ENCODE measurements at places on chromosomes 11 and 22.

GRCh38 chr11:83611600-83611999 lies 325.4 kb upstream of the CCDC90B start:
- DNase-seq = no peak

- no peak for DNase-seq
Measured at GRCh38 chr22:44544816-44545433, 46.9 kb upstream of the RTL6 start.

- no peak for DNase-seq
Measured at GRCh38 chr11:126669416-126669815, 313.9 kb downstream of the ST3GAL4 start.

DNA sequence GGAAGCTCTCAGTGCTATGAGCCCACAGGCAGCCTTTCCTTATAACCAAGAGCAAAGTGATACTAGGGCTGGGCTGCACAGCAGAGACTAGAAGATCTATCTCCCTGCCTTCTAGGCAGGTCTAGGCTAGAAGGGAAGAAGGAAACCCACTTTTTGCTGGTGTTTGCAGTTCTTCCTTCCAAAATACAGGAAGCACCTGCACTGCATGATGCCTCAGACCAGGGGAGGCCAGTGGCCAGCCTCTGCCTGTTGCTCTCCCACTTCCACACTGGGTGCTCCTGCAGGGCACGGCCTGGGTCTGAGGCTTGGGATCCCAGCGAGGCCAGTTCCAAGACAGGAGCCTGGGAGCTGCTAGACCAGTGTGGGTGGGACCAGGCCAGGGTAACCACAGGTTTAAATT lies 6.0 kb upstream of the UCP3 start:
- no peak for DNase-seq

DNA sequence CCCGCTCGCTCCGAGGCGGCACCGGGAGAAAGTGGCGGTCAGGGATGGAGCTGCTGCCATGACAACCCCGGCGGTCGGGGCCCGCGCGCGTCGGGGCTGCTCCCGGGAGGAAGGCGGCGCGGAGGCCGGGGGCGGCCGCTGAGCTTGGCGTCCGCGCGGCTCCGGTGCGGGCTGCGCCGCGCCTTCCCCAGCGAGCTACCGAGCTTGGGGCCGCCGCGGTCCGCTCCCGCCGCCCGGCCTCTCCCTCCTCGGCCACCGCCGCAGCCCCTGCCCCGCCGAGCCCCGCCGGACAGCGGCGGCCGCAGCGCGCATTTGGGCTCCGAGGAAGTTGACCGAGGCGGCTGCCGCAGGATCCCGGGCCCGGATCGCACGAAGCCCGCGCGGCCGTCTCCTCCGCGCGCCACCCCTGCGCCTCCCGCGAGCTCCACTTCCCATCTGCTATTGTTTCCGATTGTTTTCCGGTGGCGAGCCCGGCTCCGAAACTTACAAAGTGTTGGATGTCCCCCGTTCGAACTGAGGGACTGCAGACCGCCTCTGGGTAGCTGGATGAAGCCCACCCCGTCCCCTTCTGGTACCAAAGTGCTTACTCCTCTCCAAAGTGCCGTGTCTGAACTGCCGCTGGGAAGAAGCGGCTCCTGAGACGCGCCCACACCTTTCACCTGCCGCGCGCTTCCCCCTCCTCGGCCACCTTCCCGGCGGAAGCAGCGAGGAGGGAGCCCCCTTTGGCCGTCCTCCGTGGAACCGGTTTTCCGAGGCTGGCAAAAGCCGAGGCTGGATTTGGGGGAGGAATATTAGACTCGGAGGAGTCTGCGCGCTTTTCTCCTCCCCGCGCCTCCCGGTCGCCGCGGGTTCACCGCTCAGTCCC lies 540.3 kb downstream of the NTM start:
- DNase-seq = no peak

GRCh38 chr11:30653606-30654005 lies 67.5 kb upstream of the MPPED2 start:
- no peak for DNase-seq

DNA sequence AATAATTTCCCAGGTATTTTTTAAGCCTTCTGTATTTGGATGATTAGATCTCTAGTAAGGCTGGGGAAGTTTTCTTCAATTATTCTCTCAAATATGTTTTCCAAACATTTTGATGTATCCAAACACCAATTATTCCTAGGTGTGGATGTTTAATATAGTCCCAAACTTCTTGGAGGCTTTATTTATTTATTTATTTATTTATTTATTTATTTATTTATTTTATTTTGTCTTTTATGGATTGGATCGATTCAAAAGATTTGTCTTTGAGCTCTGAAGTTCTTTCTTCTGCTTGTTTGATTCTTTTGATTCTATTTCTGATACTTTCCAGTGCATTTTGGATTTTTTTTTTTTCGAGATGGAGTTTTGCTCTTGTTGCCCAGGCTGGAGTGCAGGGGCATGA lies 2267.9 kb upstream of the RAG2 start:
- no peak for DNase-seq

- no peak for DNase-seq
Measured at GRCh38 chr11:80462211-80462610, 1021.4 kb upstream of the TENM4 start.

DNA sequence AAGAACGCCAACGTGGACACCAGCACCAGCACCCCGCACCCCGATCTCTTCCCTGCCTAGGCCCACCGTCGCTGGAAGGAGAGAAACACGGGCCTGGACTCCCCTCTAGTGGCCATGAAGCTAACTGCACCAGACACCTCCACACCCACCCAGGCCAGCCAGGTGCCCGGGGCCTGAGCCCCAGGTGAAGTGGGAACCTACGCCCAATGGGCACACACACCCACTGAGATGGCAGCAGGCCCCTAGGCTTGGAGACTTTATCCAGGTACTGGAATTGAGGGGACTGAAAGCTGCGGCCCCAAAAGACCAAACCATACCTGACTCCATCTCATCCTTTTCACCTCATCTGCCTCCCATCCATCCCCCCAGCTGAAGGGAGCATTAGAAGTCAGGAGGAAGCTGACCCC lies 81.0 kb downstream of the BUD13 start:
- DNase-seq = peak; percentile 64

GRCh38 chr22:46001426-46002106 lies 24.6 kb upstream of the WNT7B start:
- no peak for DNase-seq

DNA sequence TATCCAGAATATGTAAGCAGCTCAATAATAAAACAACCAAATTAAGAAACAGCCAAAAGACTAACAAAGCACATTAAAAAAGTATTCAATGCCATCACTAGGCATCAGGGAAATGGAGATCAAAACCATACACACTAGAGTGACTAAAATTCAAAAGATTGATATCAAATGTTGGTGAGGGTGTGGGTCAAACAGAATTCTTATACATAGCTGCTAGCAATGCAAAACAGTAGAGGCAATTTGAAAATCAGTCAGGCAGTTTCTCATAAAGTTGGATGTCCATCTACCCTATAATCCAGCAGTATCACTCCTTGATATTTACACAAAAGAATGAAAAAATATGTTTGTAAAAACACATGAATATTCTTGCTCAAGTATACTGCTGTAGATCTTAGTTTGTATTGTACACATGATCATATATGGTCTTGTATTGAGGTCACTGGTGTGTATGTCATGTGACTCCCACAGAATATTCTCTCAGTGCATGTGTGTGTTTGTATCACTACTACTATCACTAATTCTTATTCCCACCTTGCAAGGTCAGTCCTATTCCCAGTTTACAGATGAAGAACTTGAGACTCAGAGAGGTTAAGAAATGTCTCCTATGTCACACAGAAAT lies 54.9 kb downstream of the SLC5A1 start:
- no peak for DNase-seq

DNA sequence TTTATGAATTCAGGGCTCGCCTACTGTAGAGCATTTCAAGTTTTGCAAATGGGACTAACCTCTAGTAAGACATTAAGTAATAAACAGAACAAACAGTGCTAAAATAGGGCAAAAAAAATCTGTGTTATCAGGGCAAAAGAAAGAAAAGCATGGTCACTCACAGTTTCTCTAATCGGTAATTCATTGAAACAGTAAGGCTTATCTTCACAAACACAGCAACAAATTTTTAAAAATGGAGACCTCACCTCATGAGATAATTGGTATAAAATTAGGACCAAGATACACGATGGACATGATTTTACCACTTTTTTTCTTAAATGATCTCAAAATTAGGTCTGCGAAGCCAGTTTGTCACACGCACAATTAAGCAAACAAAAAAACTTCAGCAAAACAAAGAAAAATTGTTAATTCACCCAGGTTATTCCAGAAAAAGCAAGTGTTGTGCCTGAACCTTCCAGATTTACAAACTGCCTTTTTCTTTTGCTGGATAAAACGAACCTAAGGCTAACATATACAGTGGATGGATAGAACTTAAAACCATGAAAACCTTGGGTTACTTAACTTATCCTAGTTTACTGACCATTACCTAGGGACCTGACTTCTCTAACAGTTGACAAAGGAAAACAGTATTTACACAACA lies 1.4 kb downstream of the TMEM123 start:
- DNase-seq = no peak

DNA sequence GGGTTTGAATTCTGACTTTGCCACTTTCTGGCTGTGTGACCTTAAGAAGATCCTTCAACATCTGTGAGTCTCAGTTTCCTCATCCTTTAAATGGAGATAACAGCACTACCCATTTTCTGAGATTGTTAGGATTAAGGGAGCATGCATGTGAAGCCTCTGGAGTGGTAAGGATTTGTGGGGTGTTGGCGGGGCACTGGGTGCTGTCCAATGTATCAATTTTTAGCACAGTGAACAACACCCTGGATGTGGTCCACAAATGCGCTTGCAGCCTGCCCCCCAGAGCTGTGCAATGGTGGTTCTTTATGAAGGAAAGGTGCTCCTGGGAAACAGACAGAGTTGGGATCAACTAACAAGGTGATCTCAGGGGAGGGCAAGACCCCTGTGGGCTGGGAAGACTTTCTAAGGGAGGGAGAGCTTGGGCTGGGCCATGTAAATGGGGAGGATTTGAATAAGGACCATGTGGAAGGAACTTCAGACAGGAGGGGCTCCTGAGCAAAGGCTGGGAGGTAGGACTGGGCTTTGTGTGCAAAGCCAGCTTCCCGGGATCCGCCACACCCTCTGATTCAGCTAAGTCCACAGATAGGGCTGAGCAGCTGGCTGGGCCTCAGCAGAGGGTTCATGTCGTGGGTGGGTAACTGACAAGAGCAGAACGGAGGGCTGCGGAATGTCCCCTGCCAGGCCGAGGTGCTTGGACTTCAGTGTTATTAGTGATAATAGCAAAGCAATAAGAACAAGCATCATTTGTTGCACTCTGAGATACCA lies 22.7 kb upstream of the RASD2 start:
- no peak for DNase-seq

- no peak for DNase-seq
Measured at GRCh38 chr11:2950825-2951224, 21.6 kb upstream of the PHLDA2 start.

GRCh38 chr11:47499161-47499560 lies 50.2 kb upstream of the RAPSN start:
- no peak for DNase-seq

DNA sequence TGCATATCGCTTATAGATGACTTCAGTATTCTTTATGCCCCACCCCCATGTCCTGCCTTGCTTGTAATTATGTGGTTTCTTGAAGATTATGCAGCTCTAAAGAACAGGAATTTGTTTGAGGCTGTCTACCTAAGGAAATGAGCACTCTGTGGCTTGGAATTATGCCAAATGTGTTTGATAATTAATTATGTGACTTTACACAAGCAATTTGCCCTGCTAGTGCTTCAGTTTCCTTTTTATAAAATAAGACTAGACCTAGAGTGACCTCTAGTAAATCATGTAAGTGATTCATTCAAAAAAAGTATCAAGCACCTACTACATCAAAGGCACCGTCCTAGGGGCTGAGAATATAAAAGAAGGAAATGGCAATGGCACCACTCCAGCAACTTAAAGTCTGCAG lies 491.5 kb upstream of the KIRREL3 start:
- no peak for DNase-seq

DNA sequence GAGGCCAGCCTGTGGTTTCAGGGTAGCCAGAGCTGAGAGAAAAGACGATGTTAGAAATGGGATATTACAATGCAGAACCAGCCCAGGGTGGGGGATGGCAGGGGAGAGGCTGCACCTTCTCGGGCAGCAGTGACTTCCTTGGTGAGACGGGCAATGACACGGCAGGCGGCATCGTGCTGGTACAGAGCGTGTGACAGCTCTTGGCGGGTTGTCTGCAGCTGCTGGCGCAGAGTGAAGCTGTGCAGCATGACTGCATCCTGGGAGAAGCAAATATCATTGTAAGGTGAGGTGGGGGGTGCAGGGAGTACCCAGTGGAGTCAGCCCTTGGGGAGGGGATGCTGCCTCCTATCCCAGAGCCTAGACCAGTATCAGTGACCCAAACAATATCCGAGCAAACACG lies 3.8 kb downstream of the PRPF19 start:
- no peak for DNase-seq

DNA sequence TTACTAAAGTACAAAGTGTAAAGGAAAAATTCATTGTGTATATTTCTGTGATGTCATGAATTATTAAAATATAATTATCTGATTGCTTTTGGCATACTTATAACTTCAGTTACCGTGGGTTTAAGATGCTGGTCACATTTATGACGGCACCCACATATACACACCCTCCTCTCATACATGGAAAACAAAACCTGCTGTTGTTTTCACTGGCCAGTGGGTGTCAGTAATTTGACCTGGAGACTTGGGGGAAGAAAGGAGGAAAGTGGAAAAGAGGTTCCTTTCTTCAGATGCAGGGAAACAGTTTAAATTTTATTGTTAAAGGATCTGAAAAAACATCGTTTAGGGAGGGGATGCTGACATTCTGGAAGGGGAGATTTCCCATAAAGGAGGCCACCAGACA lies 742 bp upstream of the BBOX1 start:
- DNase-seq = no peak

DNA sequence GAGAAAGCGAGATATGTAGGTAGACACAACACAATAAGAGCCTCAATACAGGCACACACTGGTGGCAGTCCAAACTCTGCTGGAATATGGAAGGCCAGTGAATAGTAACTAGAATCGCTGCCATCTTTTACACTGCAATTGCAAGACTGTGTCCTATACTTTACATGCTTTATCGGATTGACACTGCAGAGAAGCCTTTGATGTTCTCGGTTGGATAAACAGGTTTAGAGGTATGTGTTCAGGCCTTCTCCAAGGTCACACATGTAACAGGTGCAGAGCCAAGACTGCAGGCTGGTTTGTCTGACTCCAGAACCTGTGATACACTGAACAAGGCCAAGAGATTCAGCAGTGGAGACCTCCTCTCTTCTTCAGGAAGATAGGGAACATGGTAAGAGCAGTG lies 5.1 kb downstream of the SAA1 start:
- no peak for DNase-seq

GRCh38 chr22:36668854-36669253 lies 34.7 kb downstream of the CACNG2 start:
- DNase-seq = no peak

- DNase-seq = no peak
Measured at GRCh38 chr22:39244496-39245129, at the start of gene PDGFB. PDGFB (minus strand) TSS chr22:39244982; CDS start chr22:39243963, 1,019 bp downstream.

GRCh38 chr22:35230839-35231584 lies 26.3 kb upstream of the HMGXB4 start:
- no peak for DNase-seq

DNA sequence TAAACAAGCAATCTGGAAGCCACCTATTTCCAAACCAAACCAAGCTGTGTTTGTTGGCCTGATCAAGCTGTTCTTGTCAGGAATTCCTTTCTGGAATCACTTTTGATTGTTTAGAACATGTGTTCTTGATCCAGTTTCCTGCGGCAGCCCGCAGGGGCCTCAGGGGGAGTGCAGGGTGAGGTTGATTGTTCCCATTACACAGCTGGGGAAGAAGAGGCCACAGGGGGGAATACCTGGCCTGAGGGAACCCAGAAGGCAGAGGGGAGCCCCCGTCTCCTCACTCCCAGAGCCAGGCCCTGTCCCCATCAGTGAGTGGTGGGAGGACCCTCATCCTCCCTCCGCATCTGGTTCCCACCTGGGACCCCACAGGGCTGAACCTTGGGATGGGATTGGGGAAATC lies 4.2 kb downstream of the MRGPRD start:
- DNase-seq = no peak

All from CD8-positive, alpha-beta memory T cell (primary cell).